ENCODE measurements at places on chromosomes 3 and 15. TPM values are rescaled to one million over a fixed set of nuclear protein-coding genes. Genes with fewer than 3 reads are reported as not detected.

GRCh38 chr3:124686028-124686670, 44.1 kb upstream of the UMPS start:
- no peaks in the 10 kb centered on the region for H3K27me3 ChIP-seq
- no peak overlapping the region for H3K4me3 ChIP-seq
- DNase-seq: no peak

GRCh38 chr15:75942464-75942863, 38.8 kb downstream of the FBXO22 start:
- no peak overlapping the region for H3K27ac ChIP-seq
- H3K4me1 ChIP-seq: no peaks in the 10 kb centered on the region
- H3K4me3 ChIP-seq: no peak overlapping the region
- peaks cover 7% of the 10 kb centered on the region for H3K36me3 ChIP-seq
- DNase-seq: no peak
- no peaks in the 10 kb centered on the region for H3K27me3 ChIP-seq

- H3K36me3 ChIP-seq: no peaks in the 10 kb centered on the region
- H3K4me3 ChIP-seq: no peak overlapping the region
- no peak for DNase-seq
Measured at GRCh38 chr3:65478551-65479500, 559.9 kb downstream of the MAGI1 start.

- DNase-seq: no peak
- no peaks in the 10 kb centered on the region for H3K36me3 ChIP-seq
- no peak overlapping the region for H3K4me3 ChIP-seq
- no peak overlapping the region for H3K27ac ChIP-seq
Measured at GRCh38 chr15:72953306-72953705, 99.0 kb upstream of the NEO1 start.

DNA sequence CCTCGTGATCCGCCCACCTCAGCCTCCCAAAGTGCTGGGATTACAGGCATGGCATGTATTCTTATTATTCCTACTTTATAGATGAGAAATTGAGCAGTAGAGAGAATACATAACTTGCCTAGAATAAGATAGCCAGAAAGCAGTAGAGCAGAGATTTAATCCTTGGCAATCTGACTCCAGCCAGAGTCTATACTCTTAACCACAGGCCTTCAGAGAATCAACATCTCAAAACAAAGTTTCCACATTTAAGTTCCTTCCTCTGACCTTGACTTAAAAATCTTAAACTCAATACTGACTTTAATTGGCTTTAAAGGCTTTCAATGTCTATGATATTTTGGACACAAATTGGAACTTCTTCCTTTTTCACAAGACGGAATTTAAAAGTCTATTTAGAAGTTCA, 37.1 kb downstream of the ZNF106 start:
- no peak overlapping the region for H3K4me3 ChIP-seq
- DNase-seq: no peak
- no peaks in the 10 kb centered on the region for H3K27me3 ChIP-seq
- no peaks in the 10 kb centered on the region for H3K36me3 ChIP-seq
- H3K27ac ChIP-seq: no peak overlapping the region
- peaks cover 6% of the 10 kb centered on the region for H3K4me1 ChIP-seq

- no peak overlapping the region for H3K27ac ChIP-seq
- H3K4me3 ChIP-seq: no peak overlapping the region
- H3K27me3 ChIP-seq: no peaks in the 10 kb centered on the region
- no peak for DNase-seq
- H3K36me3 ChIP-seq: no peaks in the 10 kb centered on the region
- H3K4me1 ChIP-seq: peaks cover 3% of the 10 kb centered on the region
Measured at GRCh38 chr15:78225783-78226541, 8.4 kb downstream of the ACSBG1 start.

- DNase-seq: no peak
- no peak overlapping the region for H3K27ac ChIP-seq
- no peak overlapping the region for H3K4me3 ChIP-seq
- H3K27me3 ChIP-seq: no peaks in the 10 kb centered on the region
- no peaks in the 10 kb centered on the region for H3K36me3 ChIP-seq
Measured at GRCh38 chr3:14019459-14019858, 105.2 kb downstream of the CHCHD4 start.

GRCh38 chr3:143298380-143298779, 178.8 kb downstream of the CHST2 start:
- H3K27ac ChIP-seq: no peak overlapping the region
- no peaks in the 10 kb centered on the region for H3K36me3 ChIP-seq
- DNase-seq: no peak
- H3K27me3 ChIP-seq: no peaks in the 10 kb centered on the region
- H3K4me3 ChIP-seq: no peak overlapping the region

- H3K27me3 ChIP-seq: no peaks in the 10 kb centered on the region
- no peak overlapping the region for H3K27ac ChIP-seq
- H3K4me3 ChIP-seq: no peak overlapping the region
Measured at GRCh38 chr3:95654570-95655362, 1159.6 kb upstream of the EPHA6 start.

DNA sequence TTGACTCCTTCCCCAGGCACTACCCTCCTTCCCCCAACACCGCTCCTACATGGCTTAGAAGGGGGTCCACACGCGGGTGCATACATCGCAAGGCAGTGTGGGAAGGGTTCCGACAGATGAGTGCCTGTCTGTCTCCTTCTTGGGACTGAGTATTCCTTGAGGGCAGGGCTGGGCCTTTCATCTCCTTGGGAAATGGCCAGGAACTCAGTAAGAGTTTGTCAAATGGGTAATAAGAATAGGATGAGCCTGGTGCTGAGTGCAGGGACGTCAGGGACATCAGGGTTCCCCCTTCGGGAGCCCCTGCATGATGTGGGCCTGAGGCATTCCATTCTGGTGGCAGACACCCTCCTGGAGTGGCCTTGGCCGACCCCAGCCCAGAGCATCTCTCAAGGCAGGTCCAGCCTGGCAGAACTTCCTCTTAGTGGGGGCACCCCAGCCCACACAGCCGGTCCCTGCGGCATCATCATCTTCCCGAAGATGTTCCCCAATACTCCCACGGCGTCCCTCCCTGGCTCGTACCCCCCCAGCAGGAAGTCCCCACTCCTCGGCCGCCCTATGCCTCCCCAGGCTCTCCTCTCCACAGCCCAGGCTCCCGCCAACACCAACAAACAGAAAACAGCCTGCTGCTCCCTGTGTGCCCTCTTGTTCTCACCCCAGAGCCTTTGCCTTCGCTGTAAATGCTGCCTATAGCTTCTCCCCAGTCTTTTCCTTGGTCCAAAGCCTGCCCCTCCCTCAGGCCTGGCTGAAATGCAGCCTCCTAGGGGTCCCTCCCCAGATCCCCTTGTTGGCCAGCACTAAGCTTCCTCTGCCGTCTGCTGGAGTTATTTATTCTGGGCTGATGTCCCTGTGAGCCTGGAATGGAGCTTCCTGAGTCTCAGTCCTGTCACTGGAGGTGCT, 67.5 kb upstream of the LCTL start:
- H3K27ac ChIP-seq: no peak overlapping the region
- peaks cover 37% of the 10 kb centered on the region for H3K4me1 ChIP-seq
- H3K27me3 ChIP-seq: no peaks in the 10 kb centered on the region
- H3K36me3 ChIP-seq: no peaks in the 10 kb centered on the region
- no peak for DNase-seq

- H3K27me3 ChIP-seq: peaks cover 71% of the 10 kb centered on the region
- DNase-seq: no peak
- H3K4me1 ChIP-seq: no peaks in the 10 kb centered on the region
- no peak overlapping the region for H3K4me3 ChIP-seq
- no peak overlapping the region for H3K27ac ChIP-seq
Measured at GRCh38 chr3:142963234-142963515, 299 bp downstream of the PAQR9 start.

GRCh38 chr3:55668359-55668758, 181.3 kb upstream of the WNT5A start:
- no peak for DNase-seq
- H3K4me3 ChIP-seq: no peak overlapping the region
- no peak overlapping the region for H3K27ac ChIP-seq
- no peaks in the 10 kb centered on the region for H3K36me3 ChIP-seq

- H3K4me1 ChIP-seq: no peaks in the 10 kb centered on the region
- H3K27ac ChIP-seq: no peak overlapping the region
- no peaks in the 10 kb centered on the region for H3K36me3 ChIP-seq
- H3K27me3 ChIP-seq: no peaks in the 10 kb centered on the region
Measured at GRCh38 chr3:27626596-27627118, 95.5 kb downstream of the EOMES start.

DNA sequence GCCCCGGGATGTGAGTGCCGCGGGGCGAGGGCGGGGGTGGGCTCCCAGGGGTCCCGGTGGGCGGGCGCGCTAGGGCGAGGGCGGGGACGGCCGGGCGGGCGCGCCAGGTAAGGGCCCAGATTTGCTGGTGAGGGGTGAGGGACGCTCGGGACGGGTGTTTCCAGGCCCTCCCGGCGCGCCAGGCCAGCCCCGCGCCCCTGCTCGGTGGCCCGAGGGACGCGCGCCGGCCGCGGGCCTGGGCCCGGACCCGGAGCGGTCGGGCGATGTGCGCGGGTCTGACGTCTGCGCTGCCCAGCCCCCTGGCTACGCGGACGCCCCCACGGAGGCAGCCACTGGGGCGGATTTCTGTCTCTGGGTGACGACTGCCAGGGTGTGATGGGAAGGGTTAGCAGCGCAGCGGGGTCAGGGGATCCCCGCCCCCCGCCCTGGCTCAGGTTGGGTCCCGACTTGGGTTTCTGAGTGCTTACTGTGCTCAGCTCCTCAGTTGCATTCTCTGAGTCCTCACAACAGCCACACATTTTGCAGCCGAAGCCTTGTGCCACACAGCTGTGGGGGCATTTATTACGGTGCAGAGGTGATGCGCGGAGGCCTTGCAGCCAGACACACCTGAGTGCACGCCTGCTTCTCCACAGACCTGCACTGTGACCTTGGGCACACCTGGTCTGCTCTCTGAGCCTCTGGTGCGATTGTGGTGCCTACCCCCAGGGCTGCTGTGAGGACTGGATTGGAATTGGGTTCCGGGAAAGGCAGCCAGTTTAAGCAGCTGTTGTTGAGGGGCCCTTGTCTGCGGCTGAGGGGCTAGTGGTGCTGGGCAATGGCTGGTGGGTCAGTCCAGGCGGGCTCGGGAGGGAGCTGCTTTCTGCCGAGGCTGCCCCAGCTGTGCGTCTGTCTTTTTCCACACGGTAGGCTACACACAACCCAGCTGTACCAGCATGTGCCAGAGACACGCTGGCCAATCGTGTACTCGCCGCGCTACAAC, 523 bp downstream of the HDAC11 start:
- H3K4me3 ChIP-seq: peak overlapping the region; percentile 71
- DNase-seq: no peak
- H3K4me1 ChIP-seq: peaks cover 18% of the 10 kb centered on the region
- no peaks in the 10 kb centered on the region for H3K36me3 ChIP-seq

- no peaks in the 10 kb centered on the region for H3K4me1 ChIP-seq
- no peak for DNase-seq
- H3K4me3 ChIP-seq: no peak overlapping the region
- no peaks in the 10 kb centered on the region for H3K36me3 ChIP-seq
- H3K27ac ChIP-seq: no peak overlapping the region
- H3K27me3 ChIP-seq: no peaks in the 10 kb centered on the region
Measured at GRCh38 chr3:35817216-35817615, 177.9 kb downstream of the ARPP21 start.

DNA sequence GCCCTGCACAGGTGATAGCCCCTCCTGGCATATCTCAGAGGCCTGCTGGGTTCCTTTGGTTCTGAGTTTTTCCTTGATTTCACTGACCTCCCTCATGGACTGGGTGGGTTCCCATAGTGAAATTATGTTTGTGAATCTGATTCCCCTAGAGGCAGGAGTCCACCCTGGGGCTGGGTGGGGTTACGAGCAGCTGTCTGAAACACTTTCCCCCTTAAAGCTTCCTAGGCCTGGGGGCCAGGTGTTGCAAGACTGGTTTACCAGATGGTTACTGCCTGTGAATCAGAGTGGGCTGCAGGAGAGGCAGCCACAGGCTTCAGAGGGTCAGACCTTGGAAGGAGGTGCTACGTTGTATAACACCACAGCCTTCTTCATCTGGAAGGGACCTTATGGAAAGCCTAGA, 34.3 kb downstream of the IL20RB start:
- no peak overlapping the region for H3K4me3 ChIP-seq
- H3K27ac ChIP-seq: no peak overlapping the region
- no peak for DNase-seq
- no peaks in the 10 kb centered on the region for H3K36me3 ChIP-seq

DNA sequence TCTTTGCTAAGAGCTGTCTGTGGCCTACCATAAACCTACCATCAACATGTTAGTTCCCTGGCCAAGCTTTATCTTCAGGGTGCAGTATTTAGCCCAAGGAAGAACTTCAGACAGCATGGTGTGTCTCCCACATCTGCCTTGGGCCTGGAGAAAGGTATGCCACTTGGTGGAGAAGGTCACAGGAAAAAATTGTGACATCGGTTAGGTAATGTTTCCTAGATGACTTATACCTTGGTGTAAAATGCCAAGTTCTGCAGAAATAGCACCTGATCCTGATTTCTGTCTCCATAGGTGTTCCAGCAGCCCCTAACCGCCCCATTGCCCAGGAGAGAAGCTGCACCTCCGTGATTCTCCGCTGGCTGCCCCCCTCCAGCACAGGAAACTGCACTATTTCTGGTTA, 33.0 kb upstream of the UMPS start:
- H3K4me3 ChIP-seq: no peak overlapping the region
- peaks cover 21% of the 10 kb centered on the region for H3K4me1 ChIP-seq
- no peaks in the 10 kb centered on the region for H3K27me3 ChIP-seq
- no peak for DNase-seq
- no peak overlapping the region for H3K27ac ChIP-seq

GRCh38 chr3:148102156-148102555, 595.5 kb upstream of the AGTR1 start:
- DNase-seq: no peak
- no peaks in the 10 kb centered on the region for H3K27me3 ChIP-seq
- H3K36me3 ChIP-seq: no peaks in the 10 kb centered on the region
- no peak overlapping the region for H3K27ac ChIP-seq
- no peak overlapping the region for H3K4me3 ChIP-seq

GRCh38 chr3:180855364-180855763, 57.1 kb upstream of the FXR1 start:
- DNase-seq: no peak
- no peaks in the 10 kb centered on the region for H3K36me3 ChIP-seq
- H3K27ac ChIP-seq: no peak overlapping the region
- H3K4me3 ChIP-seq: no peak overlapping the region

DNA sequence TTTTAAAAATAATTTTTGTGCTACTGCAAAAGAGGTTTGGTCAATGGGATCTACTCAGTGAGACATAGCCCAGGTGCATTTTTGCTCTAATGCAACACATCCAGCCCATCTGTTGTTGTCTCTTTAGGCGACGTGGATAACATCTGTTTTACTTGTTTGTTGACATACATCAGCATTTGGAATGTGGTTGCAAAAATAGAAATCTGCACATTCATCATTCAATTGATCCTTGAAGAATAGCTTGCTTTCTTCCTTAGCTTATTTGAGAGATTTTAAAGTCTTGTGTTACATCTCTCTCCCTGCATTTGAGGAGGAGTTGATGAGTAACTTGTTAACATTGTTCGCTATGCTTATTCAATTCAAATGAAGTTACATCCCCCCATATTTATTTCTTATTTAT, 1202.3 kb downstream of the NSUN3 start:
- no peak overlapping the region for H3K4me3 ChIP-seq
- H3K27me3 ChIP-seq: no peaks in the 10 kb centered on the region
- no peaks in the 10 kb centered on the region for H3K36me3 ChIP-seq
- DNase-seq: no peak
- H3K27ac ChIP-seq: no peak overlapping the region

The TMEM45A gene
- total RNA-seq: 82.6 TPM

The SPRED1 gene
- 23.2 TPM for total RNA-seq

The CKMT1B gene
- total RNA-seq: 4.3 TPM

The CISH gene
- 5.9 TPM for total RNA-seq

The ATP8B4 gene
- 9.5 TPM for total RNA-seq

The LRRN1 gene
- 37.5 TPM for total RNA-seq

The SRGAP3 gene
- total RNA-seq: 8.3 TPM

The KIF23 gene
- 12.0 TPM for total RNA-seq

The MST1R gene
- total RNA-seq: 8.7 TPM

The CSTA gene
- total RNA-seq: not detected

The DLL4 gene
- total RNA-seq: 2.3 TPM

The RAD51 gene
- total RNA-seq: 2.0 TPM

The GPR15 gene
- not detected for total RNA-seq

The HDGFL3 gene
- total RNA-seq: 35.7 TPM
